ENCODE measurements at places on chromosomes 6 and 20.

DNA sequence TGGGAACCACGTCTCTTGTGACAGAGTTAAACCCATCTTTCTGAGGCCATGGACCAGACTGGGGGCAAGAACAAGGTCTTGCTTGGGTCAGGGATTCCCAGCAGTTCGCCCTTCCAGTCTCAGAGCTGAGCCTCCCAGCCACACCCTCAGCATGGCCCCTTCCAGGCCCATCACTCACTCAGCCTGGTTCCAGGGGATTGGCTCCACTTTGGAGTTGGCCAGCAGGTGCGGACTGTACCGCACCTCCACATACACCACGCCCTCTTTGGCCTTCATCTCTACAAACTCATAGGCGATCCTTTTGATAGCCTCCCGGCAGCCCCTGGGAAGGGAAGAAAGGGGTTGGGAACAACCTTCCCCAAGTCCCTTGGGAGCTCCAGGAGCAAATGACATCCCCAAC lies 25.2 kb downstream of the ADA start:
- DNase-seq, result no peak

DNA sequence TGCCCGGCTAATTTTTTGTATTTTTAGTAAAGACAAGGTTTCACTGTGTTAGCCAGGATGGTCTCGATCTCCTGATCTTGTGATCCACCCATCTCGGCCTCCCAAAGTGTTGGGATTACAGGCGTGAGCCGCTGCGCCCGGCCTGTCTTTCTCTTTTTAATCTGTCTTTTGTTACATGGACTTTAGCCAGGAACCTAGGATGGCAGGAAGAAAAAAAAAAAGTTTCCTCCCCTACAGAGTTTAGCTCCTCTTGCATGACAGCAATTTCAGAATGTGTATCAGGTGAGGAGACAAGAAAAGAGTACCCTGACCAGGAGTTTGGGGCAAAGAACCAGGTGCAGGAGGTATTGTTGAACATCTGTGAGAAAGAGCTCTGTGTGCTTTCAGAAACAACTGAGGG lies 21.4 kb upstream of the TXLNB start:
- no peak for DNase-seq

DNA sequence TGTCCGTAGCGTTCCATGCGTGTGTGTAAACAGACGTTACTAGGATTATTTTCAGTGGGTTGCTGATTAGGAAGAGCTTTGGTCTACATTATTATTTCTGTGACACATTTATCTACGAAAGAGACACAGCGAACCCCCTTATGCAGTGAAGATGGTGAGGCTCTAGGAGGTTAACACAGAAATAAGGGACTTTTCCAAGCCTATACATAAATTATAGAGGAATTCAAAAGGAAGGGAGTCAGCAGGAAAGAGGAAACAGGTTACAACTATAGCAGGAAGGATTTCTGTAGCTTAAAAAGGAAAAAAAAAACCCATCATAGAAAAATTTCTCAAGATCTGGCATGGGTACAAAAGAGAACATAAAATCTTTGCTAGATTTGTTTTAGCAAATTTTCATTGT lies 12.9 kb upstream of the RPS6KA2 start:
- DNase-seq, result no peak

- DNase-seq, result no peak
Observed at GRCh38 chr20:31607640-31608250, 2.7 kb downstream of the ID1 start.

DNA sequence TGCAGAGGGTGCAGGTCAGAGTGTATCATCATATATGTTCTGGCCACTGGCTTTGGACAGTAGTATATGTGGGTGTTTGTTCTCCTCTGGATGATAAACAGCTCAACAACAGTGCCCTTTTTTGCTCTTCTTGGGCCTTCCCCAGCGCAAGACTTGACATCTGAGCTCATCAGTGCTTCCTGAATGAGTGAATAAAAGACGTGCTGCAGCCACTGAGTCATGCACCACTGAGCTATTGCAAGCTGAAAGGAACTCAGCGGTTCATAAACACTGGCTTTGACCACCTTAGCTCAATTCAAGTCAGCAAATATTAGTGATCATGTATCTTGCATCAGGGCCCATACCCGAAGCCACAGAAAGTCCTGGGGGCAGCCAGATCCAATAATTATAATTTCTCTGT lies 105.3 kb upstream of the KCNG1 start:
- peak; percentile 42 for DNase-seq

GRCh38 chr6:157092736-157093135 lies 230.6 kb downstream of the TMEM242 start:
- DNase-seq, result no peak

DNA sequence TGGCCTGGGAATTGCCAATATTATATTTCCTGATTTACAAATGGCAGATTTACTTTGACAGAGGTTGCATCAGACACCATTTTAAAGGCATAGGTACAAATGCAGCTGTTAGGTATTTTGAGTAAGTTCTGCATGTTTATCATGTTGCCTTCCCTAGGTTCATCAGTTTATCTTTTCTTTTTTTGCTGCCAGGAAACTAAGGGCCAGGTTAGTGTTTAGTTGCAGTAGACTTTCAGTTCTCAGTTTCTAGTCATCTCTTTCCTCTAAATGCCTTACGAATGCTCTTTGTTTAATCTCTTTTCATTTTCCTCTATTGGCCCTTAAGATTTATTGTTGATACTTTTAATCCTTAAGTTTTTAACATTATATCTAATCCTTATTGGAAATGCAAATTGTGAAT lies 129.9 kb downstream of the SMAP1 start:
- no peak for DNase-seq

DNA sequence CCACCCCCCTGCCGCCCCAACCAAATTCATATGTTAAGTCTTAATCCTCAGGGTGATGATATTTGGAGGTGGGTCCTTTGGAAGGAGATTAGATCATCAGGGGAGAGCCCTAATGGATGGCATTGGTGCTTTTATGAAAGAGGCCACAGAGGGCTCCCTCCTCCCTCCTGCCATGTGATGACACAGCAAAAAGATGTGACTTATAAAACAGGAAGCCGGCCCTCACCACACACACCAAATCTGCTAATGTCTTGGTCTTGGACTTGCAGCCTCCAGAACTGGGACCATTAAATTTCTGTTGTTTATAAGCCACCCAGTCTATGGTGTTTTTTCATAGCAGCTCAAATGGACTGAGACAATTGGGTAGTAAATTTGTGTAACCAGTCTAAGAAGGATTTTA lies 176.3 kb downstream of the ADGRG6 start:
- peak; percentile 11 for DNase-seq

GRCh38 chr6:159979136-159979874 lies 10.4 kb downstream of the IGF2R start:
- DNase-seq, result peak; percentile 78

DNA sequence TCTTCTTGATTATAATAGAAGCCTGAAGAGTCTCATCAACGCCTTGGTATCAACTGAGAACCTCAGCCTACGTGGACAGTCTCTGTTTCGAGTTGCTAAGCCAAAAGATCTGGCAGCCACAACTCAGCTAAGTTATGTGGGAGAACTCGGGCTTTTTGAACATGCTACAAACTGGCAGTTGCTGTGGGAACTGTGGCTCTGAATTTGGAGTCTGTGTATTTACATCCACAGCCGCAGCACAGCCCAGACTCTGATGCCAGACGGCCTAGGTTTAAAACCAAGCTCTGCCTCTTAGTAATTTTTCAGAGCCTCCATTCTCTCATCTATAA lies 35.8 kb downstream of the RIPOR2 start:
- peak; percentile 61 for DNase-seq

DNA sequence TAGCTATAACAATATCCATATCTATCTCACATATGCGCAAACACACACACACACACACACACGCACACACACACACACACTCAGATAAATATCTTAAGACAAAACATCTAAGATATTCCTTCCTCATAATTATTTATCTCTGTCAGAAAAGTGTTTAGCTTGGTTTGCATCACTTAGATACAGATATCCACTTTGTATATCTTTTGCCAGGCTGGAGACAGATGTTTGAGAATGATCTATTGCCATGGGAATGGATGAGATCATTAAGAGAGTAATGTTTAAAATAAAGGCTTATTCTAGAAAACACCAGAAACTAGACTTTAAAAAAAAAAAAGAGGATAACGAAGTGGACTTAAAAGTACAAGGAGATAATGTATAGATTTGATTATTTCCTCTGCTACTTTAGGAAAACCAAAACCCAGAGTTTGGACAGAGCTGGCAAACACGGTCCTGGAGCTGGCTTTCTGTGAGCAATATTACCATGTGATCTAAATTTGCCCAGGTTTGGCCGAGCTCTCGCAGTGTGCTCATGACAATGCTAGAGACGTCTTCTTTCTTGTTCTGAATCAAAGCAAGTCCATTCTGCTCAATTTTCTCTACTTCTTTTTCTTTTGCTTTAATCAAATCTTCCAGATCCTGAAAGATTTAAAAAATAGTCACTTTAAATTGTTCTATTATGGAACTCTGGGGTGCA lies 411.8 kb downstream of the SYNE1 start:
- no peak for DNase-seq

GRCh38 chr6:51702851-51703250 lies 384.6 kb downstream of the PKHD1 start:
- no peak for DNase-seq

- DNase-seq, result no peak
Observed at GRCh38 chr20:34179637-34180360, 61.4 kb upstream of the ASIP start.

- DNase-seq, result no peak
Observed at GRCh38 chr6:46059608-46060007, 43.9 kb upstream of the CLIC5 start.

- DNase-seq, result no peak
Observed at GRCh38 chr6:105001906-105002305, 45.0 kb downstream of the LIN28B start.

- no peak for DNase-seq
Observed at GRCh38 chr20:3378138-3378537, 29.3 kb downstream of the DNAAF9 start.

GRCh38 chr6:157685596-157686280 lies 137.3 kb upstream of the SNX9 start:
- no peak for DNase-seq

- no peak for DNase-seq
Observed at GRCh38 chr6:159686703-159687102, 6.3 kb downstream of the SOD2 start.

GRCh38 chr6:105209950-105210706 lies 30.3 kb upstream of the POPDC3 start:
- DNase-seq, result no peak

DNA sequence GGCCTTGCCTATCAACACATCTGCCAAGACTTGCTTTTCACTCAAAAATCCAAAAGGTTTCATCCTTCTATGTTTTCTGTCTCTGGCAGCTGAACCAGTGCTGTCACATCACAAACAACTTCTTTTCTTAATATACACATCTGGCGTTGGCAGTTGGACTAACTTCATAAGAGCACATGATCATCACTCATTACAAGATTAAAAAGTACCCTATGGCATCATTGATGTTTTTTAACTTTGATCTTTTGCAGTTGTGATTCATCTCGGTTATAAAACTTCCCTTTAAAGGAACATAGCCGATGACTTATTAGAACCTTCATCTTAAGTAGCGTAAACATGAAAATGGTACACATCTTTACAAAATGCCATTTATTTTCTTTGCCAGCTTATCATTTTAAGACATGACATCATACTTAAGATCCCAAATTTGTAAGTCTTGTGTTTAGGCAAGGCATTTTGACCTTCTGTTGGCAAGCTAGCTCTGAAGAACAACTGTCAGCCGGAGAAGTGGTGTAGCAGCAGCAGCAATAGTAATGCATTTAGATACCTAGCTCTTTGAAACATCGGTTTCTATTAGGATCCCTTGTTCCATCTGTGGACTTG lies 64.2 kb upstream of the SUPT3H start:
- no peak for DNase-seq

DNA sequence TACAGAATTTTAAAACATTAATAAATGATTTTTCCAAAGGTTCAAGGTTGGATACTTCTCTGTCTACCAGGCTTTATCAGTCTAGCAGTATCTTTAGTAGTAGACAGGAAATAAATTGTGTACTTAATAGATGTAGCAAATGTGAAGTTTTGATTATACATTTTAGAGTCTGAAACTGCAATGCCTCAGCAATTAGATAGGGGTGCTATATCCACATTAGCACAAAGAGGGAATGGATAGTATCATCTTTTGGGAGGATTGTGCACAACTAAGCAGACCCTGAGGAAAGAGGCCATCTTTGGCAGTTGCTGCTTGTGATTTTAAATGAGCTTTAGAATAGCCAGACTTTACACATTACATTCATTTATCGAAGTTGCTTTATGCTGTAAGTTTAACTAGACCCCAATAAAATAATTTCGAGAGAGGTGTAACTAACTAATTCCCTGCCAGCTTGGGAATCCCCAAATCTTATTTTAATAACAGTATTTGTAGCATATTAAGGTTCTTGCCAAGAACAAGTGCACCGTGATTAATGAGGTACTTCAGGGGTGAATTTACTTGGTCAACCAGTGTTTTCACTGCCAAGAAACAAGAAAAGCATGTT lies 2.8 kb downstream of the KCNQ5 start:
- no peak for DNase-seq

GRCh38 chr6:147868427-147869190 lies 360.1 kb downstream of the SAMD5 start:
- no peak for DNase-seq

GRCh38 chr6:170202416-170203135 lies 88.3 kb downstream of the DLL1 start:
- no peak for DNase-seq

- DNase-seq, result no peak
Observed at GRCh38 chr20:58092353-58092752, 136.1 kb downstream of the ANKRD60 start.

GRCh38 chr6:33193619-33194018 lies 1.4 kb upstream of the COL11A2 start:
- no peak for DNase-seq

- no peak for DNase-seq
Observed at GRCh38 chr20:54127855-54128574, 45.8 kb downstream of the CYP24A1 start.

GRCh38 chr6:110589865-110590513 lies 113.6 kb upstream of the SLC22A16 start:
- DNase-seq, result no peak

GRCh38 chr20:22513574-22513973 lies 70.8 kb downstream of the FOXA2 start:
- no peak for DNase-seq

GRCh38 chr6:125764121-125764671 lies 14.8 kb downstream of the HEY2 start:
- DNase-seq, result no peak
